Posterior vena cava (tissue), 2 donors: ENCODE measurements at places on chromosomes 12 and 14. TPM values are rescaled to one million over a fixed set of nuclear protein-coding genes. Genes with fewer than 3 reads are reported as not detected.

GRCh38 chr14:36816481-36816880 is 154.8 kb downstream of the PAX9 start:
- no peak for DNase-seq

DNA sequence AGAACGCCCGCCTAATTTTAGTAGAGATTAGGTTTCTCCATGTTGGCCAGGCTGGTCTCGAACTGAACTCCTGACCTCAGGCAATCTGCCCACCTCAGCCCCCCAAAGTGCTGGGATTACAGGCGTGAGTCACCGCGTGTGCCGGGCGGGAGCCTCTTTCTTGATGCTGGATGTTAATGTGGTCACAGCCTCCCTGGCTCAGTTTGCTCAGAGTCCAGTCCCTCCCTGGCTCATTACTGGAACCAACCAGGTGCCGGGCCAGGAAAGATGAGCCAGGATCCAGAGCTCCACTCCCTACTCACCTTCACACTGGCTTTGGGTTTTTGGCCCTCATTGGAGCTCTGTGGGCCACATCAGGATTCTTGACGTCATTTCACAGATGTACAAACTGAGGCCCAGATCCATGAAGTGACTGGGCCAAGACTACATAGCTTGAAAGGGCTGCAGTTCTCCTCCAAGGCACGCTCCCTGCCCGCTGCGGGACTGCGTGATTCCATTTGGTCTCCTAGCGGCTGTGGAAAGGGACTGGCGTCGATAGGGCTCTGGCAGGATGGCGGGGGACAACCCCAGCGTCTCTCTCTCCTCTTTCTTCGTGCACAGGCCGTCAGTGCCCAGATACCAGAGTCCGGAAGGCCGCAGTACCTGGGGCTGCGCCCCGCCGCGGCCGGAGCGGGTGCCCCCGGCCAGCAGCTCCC is 5.1 kb upstream of the SHMT2 start:
- DNase-seq: no peak

DNA sequence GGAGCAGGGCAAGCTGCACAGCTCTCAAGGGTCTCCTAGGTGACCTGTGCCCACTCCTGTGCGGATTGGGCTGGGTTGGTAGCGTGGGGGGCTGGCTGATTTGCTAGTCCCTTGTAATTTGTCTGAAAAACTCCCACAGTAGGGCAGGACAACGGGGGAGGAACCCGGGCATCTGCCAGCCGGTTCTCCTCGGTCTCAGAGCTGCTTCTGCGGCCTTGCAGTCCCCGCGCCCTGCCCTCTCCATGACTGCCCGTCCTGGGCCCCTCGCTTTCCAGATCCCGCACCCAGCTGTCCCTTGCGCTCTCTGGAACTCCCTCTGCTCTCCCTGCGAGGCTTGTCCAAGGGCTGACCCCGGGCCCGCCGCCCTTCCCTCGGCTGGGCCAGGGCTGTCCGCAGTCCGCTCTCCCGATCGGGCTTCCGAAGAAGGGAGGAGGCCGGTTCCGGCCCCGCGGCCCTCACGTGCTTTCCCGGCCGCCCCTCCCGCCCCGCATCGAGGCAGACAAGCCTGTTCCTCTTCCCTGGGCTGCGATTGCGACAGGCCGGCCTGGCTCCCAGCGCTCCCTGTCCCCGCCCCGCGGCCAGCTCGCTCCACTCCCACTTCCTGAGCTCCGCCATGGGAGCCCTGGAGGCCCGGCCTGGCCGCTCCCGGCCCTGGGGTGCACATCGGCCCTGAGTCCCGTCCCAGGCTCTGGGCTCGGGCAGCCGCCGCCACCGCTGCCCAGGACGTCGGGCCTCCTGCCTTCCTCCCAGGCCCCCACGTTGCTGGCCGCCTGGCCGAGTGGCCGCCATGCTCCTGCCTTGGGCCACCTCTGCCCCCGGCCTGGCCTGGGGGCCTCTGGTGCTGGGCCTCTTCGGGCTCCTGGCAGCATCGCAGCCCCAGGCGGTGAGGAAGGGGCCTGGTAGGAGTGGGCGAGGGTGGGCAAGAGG is at the start of gene LTBR:
Gene LTBR, plus strand, starts transcription at position 591 of the 927 bp plus-strand sequence. Its CDS starts 197 bp downstream, at position 788.
- DNase-seq: peak; percentile 99

GRCh38 chr14:89388853-89389252 is 28.2 kb downstream of the FOXN3 start:
- no peak for DNase-seq

- DNase-seq: no peak
These were observed 66.5 kb downstream of the BHLHE41 start for GRCh38 chr12:26058308-26058707.

DNA sequence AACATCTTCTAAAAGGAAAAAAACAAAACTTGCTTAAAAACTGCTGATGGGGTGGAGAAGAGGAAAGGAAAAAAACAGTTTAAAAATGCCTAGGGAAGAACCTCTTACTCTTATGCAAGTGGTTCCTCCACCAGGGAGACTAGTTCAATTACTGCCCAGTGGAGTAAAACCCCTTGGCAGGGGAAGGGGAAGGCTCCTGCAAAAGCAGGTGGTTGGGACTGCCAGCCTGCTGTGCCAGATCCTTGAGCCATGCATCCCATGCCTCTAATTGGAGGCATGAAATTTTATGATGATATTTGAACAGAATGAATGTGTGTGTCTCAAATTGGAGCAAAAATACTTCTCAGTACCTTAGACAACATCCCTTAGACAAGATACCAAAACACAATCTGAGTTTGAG is 118.8 kb downstream of the FSCB start:
- no peak for DNase-seq

GRCh38 chr12:89663577-89664357 is 44.9 kb downstream of the ATP2B1 start:
- DNase-seq: no peak

GRCh38 chr12:124630791-124631313 is 63.4 kb upstream of the NCOR2 start:
- no peak for DNase-seq

CMA1 gene
- 0.71 TPM for total RNA-seq

DCAF4 gene
- total RNA-seq: 11.3 TPM

PAN2 gene
- total RNA-seq: 29.4 TPM

CLEC4E gene
- total RNA-seq: 3.4 TPM

PLEK2 gene
- 1.2 TPM for total RNA-seq
